ENCODE measurements at places on chromosomes 4 and X.
A peak's percentile ranks its signal among the peaks of the same experiment; 100 is the strongest.

- peaks cover 81% of the 10 kb centered on the region for H3K36me3 ChIP-seq
- H3K27ac ChIP-seq, result peak overlapping the region; percentile 92
- peak overlapping the region; percentile 80 for H3K4me3 ChIP-seq
- DNase-seq, result peak; percentile 54
- peaks cover 96% of the 10 kb centered on the region for H3K4me1 ChIP-seq
Observed at GRCh38 chr4:40241941-40242340, 45.1 kb downstream of the RHOH start.

DNA sequence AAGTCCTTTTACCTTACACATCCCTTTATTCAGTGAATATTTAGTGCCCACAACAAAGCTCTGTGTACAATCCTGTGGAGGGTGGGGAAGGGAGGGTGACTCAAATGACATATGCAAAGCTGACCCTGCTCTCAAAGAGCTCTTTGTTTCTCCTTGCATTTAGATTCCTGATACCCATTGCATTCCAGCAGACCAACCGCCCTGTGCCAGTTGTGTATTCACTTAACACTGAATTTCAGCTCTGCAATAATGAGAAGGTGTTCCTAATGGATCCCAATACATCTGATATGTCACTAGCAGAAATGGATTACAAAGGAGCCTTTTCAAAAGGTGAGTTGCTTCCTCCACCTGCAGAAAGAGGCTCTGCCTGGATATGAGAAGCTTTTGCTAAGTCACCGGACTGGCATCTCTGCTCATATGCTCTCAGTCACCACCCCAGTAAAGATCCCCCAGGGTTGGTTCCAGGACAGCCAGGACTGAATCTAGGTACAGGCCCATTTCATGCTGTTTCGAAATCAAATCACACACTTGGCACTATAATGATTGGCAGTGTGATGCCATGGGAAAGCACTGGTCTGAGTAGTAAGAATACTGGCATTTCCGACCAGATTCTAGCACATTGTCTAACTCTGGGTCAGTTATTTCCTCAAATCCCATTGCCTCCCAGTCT is 17.1 kb upstream of the ANXA3 start:
- H3K27me3 ChIP-seq, result peaks cover 2% of the 10 kb centered on the region
- H3K27ac ChIP-seq, result no peak overlapping the region
- DNase-seq, result no peak
- H3K4me1 ChIP-seq, result no peaks in the 10 kb centered on the region
- H3K4me3 ChIP-seq, result no peak overlapping the region

- no peaks in the 10 kb centered on the region for H3K36me3 ChIP-seq
- H3K27me3 ChIP-seq, result no peaks in the 10 kb centered on the region
- peaks cover 3% of the 10 kb centered on the region for H3K4me1 ChIP-seq
Observed at GRCh38 chr4:141807103-141807891, 170.9 kb downstream of the IL15 start.

DNA sequence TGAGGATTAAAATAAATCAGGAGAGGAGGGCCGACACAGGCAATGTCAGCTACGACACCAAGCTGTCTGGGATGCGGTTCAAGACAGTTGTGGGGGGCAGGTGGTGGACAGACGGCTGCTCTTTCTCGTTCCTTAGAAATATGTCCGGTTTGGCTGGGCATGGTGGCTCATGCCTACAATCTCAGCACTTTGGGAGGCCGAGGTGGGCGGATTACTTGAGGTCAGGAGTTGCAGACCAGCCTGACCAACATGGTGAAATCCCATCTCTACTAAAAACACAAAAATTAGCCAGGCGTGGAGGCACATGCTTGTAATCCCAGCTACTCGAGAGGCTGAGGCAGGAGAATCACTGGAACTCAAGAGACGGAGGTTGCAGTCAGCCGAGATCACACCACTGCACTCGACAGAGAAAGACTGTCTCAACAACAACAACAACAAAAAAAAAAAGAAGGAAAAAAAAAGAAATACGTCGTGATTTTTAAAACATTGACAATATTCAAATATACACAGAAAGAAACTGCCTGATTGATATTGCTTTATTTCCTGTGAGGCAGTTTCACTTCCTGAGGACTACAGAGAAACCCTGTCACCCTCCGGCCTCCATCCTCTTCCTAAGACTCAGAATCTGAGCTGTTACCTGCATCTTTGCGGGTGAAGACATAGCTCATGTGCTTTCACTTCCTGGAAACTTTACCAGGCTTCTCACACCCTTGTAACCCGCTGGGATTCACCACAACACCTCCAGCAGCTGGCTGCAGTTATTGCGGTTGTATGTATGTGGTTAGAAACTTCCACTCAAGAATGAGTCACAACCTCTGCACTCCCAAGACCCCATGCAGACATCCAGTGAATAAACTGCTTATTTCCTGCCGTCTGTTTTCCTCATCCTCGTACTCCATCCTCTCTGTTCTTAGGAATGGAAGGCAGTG is 63.8 kb upstream of the STS start:
- H3K27ac ChIP-seq, result peak overlapping the region; percentile 93
- peaks cover 55% of the 10 kb centered on the region for H3K4me1 ChIP-seq
- peaks cover 2% of the 10 kb centered on the region for H3K27me3 ChIP-seq
- peak overlapping the region; percentile 64 for H3K4me3 ChIP-seq

DNA sequence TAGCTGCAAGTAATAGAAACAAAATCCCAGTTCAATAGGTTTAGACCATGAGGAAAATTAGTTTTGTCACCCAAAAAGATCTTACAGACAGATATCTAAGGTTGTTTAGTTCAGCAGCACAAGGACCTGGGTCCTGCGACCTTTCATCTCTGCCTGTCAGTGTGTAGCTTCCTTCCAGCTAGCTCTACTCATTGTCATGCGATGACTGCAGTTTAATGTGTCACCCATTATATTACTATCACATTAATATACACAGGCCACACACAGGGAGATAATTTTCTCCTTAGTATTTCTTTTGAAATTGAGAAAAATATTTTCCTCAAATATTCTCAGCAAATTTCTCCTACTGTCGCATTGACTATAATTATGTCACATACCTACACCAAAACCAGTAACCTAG is 232.1 kb upstream of the ARSJ start:
- H3K27ac ChIP-seq, result no peak overlapping the region
- H3K27me3 ChIP-seq, result peaks cover 3% of the 10 kb centered on the region
- H3K4me3 ChIP-seq, result no peak overlapping the region
- H3K4me1 ChIP-seq, result no peaks in the 10 kb centered on the region

- no peak overlapping the region for H3K4me3 ChIP-seq
- peaks cover 13% of the 10 kb centered on the region for H3K27me3 ChIP-seq
- H3K36me3 ChIP-seq, result no peaks in the 10 kb centered on the region
- H3K27ac ChIP-seq, result no peak overlapping the region
Observed at GRCh38 chr4:146032234-146032860, 93.7 kb upstream of the ZNF827 start.

GRCh38 chrX:9698576-9698975 is 67.1 kb downstream of the GPR143 start:
- no peak for DNase-seq
- peaks cover under 1% of the 10 kb centered on the region for H3K4me1 ChIP-seq
- peaks cover 41% of the 10 kb centered on the region for H3K36me3 ChIP-seq
- H3K27ac ChIP-seq, result no peak overlapping the region
- no peaks in the 10 kb centered on the region for H3K27me3 ChIP-seq

GRCh38 chr4:4677556-4678522 is 136.0 kb upstream of the STX18 start:
- no peak overlapping the region for H3K27ac ChIP-seq
- DNase-seq, result no peak
- H3K4me1 ChIP-seq, result no peaks in the 10 kb centered on the region
- H3K4me3 ChIP-seq, result no peak overlapping the region
- H3K27me3 ChIP-seq, result no peaks in the 10 kb centered on the region

DNA sequence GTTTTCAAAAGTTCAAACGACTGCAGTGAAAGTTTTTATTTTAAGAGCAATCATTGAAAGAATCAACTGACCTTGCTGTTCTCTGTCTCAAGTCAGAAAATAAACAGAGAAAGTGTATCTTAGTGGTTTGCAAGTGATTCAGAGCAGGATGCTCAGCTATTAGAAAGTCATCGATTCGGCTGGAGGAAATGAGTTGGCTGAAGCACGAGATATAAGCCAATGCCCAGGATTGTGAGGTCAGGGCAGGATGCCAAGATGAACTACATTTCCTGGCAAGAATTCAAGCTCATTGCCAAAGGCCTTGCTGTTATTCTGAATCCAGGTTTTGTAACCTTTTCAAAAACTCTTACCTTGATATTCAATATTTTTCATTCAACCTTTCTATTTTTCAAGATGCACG is 541.4 kb upstream of the BOD1L1 start:
- H3K27ac ChIP-seq, result no peak overlapping the region
- H3K4me1 ChIP-seq, result peaks cover 4% of the 10 kb centered on the region
- H3K27me3 ChIP-seq, result no peaks in the 10 kb centered on the region

- no peaks in the 10 kb centered on the region for H3K4me1 ChIP-seq
- no peak overlapping the region for H3K4me3 ChIP-seq
- DNase-seq, result no peak
- no peak overlapping the region for H3K27ac ChIP-seq
- H3K36me3 ChIP-seq, result no peaks in the 10 kb centered on the region
Observed at GRCh38 chr4:111839141-111839540, 306.1 kb upstream of the FAM241A start.

DNA sequence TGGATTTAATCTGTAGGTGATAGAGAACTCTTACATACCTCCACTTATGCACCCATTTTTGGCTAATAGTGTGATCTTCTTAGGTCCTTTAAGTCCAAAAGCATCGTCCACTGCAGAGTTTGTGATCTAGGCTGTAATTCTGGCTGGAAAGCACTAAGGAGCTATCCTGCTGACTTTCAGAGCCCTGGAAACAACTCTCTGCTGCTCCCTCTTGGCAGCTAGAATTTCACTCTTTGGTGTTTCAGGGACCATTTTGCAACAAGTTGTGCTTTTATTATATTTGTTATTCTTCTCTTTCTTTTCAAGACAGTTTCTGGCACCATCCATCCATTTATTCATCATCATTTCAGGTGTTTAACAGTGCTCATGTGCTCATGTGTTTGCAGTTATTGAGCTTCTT is 130.0 kb downstream of the RBM46 start:
- no peak overlapping the region for H3K27ac ChIP-seq
- no peaks in the 10 kb centered on the region for H3K4me1 ChIP-seq
- H3K4me3 ChIP-seq, result no peak overlapping the region
- no peaks in the 10 kb centered on the region for H3K36me3 ChIP-seq
- no peak for DNase-seq
- H3K27me3 ChIP-seq, result no peaks in the 10 kb centered on the region

DNA sequence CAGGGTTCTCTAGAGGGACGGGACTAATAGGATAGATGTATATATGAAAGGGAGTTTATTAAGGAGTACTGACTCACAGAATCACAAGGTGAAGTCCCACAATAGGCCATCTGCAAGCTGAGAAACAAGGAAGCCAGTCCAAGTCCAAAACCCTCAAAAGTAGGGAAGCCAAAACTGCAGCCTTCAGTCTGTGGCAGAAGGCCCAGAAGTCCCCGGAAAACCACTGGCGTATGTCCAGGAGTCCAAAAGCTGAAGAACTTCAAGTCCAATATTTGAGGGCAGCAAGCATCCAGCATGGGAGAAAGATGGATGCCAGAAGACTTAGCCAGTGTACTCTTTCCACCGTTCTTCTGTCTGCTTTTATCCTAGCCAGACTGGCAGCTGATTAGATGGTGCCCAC is 227.2 kb downstream of the KCTD8 start:
- DNase-seq, result no peak
- no peak overlapping the region for H3K4me3 ChIP-seq
- no peaks in the 10 kb centered on the region for H3K36me3 ChIP-seq
- no peak overlapping the region for H3K27ac ChIP-seq

GRCh38 chr4:8706216-8707044 is 113.9 kb downstream of the CPZ start:
- H3K36me3 ChIP-seq, result no peaks in the 10 kb centered on the region
- H3K27ac ChIP-seq, result no peak overlapping the region
- peaks cover 3% of the 10 kb centered on the region for H3K27me3 ChIP-seq

DNA sequence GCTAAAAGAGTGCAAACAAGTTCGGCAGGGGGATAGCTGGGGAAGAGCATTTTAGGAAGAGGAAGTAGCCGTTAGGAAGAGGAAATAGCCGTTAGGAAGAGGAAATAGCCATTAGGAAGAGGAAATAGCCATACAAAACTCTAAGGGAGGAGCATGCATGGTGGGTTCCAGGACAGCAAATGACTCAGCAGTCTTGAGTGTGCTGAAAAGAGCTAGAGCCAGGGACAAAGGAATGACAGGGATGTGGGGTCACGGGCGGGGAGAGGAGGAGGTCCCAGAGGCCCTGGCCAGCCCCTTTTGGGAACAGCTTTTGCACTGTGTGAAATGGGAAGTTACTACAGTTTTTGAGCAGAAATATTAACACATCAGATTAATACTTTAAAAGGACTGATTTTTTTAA is 882.6 kb downstream of the TRIML1 start:
- no peaks in the 10 kb centered on the region for H3K36me3 ChIP-seq

GRCh38 chrX:316351-317325 is 2.0 kb downstream of the GTPBP6 start:
- H3K27ac ChIP-seq, result peak overlapping the region; percentile 31
- DNase-seq, result no peak
- H3K4me1 ChIP-seq, result peaks cover 21% of the 10 kb centered on the region
- peaks cover 4% of the 10 kb centered on the region for H3K27me3 ChIP-seq
- H3K4me3 ChIP-seq, result peak overlapping the region; percentile 43
- H3K36me3 ChIP-seq, result peaks cover 22% of the 10 kb centered on the region

GRCh38 chr4:184102927-184103326 is 114.7 kb downstream of the ENPP6 start:
- no peak overlapping the region for H3K27ac ChIP-seq
- no peaks in the 10 kb centered on the region for H3K27me3 ChIP-seq
- no peaks in the 10 kb centered on the region for H3K4me1 ChIP-seq
- no peak for DNase-seq

DNA sequence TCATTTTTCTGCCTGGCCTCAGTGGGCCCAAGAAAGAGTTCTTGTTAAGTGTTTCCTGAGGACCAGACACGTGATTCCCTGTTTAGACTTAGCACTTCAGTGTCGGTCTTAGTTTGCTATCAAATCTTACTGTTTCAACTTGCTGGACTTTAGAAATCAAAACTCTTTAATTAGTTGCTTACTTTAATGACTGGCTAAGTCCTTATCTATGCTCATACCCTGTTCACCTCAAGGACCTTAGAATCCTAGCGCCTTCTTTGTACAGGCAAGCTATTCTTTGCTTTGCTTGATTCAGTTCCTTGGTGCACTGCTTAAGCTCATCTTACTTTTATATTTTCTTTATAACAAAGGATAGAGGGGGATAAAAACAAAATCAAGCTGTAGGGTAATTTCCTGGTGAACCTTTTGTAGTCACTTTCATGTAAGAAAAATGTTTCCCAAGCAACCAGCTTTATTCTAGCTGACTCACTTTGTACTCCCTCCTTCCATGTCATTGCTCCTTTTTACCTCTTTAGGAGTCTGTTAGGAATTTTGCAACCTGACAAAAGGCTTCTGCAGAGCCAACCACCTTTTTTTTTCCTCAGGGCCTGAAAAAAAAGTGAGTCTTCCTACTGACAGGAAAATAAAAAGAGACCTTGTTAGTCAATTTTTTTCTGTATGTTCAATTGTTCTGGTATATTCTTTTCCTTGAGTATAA is 14.7 kb downstream of the WDR44 start:
- no peaks in the 10 kb centered on the region for H3K27me3 ChIP-seq
- no peaks in the 10 kb centered on the region for H3K36me3 ChIP-seq
- DNase-seq, result no peak
- H3K4me1 ChIP-seq, result peaks cover 39% of the 10 kb centered on the region
- H3K4me3 ChIP-seq, result no peak overlapping the region

All from activated naive CD8-positive, alpha-beta T cell treated with anti-CD3 and anti-CD28 coated beads, Interleukin-2, amount 50 U/mL, for 24 hours (primary cell).